Type B pancreatic cell (in vitro differentiated cells): ENCODE measurements at places on chromosomes 13 and 19. TPM values are rescaled to one million over a fixed set of nuclear protein-coding genes. Genes with fewer than 3 reads are reported as not detected.

PROSER1 gene
- total RNA-seq: 40.9 TPM in 2 replicates

CGB3 gene
- total RNA-seq: 6.1 TPM in 1 of 2 replicates, not detected in the other

ACP5 gene
- 3.2 and 6.0 TPM in 2 replicates for total RNA-seq

MCEMP1 gene
- not detected in 2 replicates for total RNA-seq

DNA sequence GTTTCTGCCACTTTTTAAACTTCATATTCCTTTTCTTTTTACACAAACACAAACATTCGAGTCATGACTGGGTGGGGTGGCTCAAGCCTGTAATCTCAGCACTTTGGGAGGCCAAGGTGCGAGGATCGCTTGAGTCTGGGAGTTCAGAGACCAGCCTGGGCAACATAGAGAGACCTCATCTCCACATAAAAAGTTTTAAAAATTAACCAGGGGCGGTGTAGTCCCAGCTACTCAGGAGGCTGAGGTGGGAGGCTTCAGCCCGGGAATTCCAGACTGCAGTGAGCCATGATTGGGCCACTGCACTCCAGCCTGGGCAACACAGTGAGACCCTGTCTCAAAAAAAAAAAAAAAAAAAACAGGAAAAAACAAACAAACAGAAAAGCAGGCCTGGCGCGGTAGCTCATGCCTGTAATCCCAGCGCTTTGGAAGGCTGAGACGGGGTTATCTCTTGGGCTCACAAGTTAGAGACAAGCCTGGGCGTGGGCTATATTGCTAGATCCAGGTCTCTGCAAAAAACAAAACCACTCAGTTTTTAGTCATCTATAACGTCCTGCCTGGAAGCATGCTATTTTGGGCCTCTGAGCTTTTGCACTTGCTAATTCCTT lies 583 bp upstream of the BAX start:
- H3K36me3 ChIP-seq: peaks cover 11% of the 10 kb centered on the region
- peaks cover 16% of the 10 kb centered on the region for H3K4me1 ChIP-seq
- no peaks in the 10 kb centered on the region for H3K27me3 ChIP-seq

- DNase-seq: no peak
- no peak overlapping the region for H3K4me3 ChIP-seq
- H3K27me3 ChIP-seq: peaks cover 20% of the 10 kb centered on the region
- no peaks in the 10 kb centered on the region for H3K36me3 ChIP-seq
- peaks cover 6% of the 10 kb centered on the region for H3K4me1 ChIP-seq
- no peak overlapping the region for H3K27ac ChIP-seq
Observed at GRCh38 chr13:29423050-29423449, 172.4 kb downstream of the SLC7A1 start.

GRCh38 chr13:87295636-87296035 lies 375.5 kb upstream of the SLITRK5 start:
- no peaks in the 10 kb centered on the region for H3K36me3 ChIP-seq
- H3K4me1 ChIP-seq: no peaks in the 10 kb centered on the region
- no peak overlapping the region for H3K27ac ChIP-seq
- no peaks in the 10 kb centered on the region for H3K27me3 ChIP-seq
- no peak overlapping the region for H3K4me3 ChIP-seq

DNA sequence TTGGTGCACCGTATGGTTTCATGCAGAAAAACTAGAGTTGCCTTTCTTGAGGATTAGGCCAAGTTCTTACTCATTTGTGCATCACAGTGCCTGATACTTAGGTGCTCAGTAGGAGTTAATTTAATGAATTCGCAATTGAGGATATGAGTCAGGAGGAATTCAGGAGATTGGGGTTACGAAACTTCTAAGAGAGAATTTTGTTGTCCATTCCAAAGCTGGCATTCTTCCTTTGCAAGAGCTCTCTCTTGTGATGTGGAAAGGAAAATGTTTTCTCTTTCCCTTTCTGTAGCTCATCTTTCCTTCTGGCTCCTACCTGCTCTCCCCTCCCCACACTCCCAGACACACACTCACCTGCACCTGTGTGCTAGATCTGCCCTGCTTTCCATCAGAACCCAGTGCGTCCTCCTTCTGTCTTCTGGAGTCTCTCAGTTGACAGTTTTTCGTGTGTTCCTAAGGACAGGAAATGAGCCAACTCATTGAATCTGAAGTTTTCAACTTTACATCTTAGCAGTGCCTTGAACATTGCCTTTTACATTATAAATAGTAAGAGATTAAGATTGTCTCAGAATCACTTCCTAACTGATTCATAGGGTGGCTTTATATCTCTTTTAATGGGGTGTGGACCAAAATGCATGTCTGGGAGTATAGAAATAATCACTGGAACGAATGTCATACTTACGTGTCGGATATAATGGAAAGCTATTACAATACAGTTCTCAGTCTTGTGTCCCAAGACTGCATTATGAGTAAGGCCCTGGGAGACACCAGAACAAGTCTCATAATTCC lies 19.7 kb upstream of the ERCC5 start:
- H3K27me3 ChIP-seq: no peaks in the 10 kb centered on the region
- DNase-seq: no peak
- H3K27ac ChIP-seq: no peak overlapping the region
- peaks cover 23% of the 10 kb centered on the region for H3K36me3 ChIP-seq
- no peaks in the 10 kb centered on the region for H3K4me1 ChIP-seq
- H3K4me3 ChIP-seq: no peak overlapping the region

DNA sequence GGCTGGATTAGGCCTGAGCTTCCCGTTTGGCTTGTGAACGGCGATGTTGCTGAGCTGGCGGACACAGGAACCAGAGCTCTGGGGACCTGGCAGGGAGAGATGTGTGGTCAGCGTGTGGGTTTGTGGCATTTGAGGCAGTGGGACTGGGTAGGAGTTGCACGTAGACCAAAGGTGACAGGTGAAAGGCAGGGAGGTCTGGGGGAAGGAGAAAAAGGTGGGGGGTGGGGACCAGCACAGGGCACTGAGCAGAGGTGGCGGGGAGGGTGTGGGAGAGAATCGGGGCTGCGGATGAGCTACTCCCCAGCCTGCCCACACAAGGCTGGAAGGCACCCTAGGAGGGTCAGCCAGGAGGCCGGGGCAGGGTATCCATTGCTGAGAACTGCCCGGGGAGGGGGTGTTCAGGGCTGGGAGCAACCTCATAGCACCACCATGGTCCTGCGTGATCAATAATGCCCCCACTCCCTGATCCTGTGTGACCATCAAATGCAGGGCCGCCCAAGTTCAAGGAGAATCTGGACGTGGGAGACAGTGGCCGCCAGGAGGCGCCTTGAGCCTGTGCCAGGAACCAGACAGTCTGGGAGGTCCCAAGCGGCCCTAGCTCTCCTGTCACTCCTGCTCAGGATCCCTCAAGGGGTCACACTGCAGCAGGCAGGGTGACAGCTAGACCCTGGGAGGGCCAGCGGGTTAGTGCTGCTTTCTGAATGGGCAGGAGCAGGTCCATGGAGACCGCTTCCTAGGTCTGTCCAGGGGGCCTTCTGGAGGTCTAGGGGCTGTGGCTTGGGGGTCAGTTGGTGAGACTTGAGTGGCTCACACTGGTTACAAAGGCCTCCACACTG lies 12.8 kb upstream of the SELENOW start:
- H3K4me3 ChIP-seq: no peak overlapping the region
- no peak for DNase-seq
- no peak overlapping the region for H3K27ac ChIP-seq
- H3K36me3 ChIP-seq: no peaks in the 10 kb centered on the region
- peaks cover 11% of the 10 kb centered on the region for H3K27me3 ChIP-seq
- H3K4me1 ChIP-seq: no peaks in the 10 kb centered on the region

GRCh38 chr13:28735481-28736029 lies 16.8 kb upstream of the SLC46A3 start:
- H3K4me1 ChIP-seq: no peaks in the 10 kb centered on the region
- peaks cover 3% of the 10 kb centered on the region for H3K27me3 ChIP-seq
- H3K4me3 ChIP-seq: no peak overlapping the region
- no peak for DNase-seq

DNA sequence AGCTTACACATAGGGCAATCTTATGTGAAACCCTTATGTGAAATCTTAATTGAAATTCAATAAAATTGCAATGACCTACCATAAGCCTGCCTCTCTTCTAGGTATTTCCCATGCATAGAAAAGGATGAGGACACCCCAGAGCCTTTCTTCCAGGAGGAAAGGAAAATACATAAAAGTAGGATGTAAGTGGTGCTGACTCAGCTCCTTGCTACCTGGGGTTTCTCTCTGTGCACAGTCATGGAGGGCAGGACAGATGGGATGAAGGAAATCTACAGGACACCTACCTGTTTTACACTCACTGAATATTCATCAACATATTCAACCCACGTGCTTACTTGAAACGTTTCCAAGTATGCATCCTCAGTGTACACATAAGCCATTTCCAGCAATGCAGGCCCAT lies 1299.2 kb upstream of the SLC10A2 start:
- no peak overlapping the region for H3K27ac ChIP-seq
- no peak for DNase-seq
